OCI-M1 (cell line): ENCODE measurements at places on chromosomes 12 and 14.

- no peak for DNase-seq
Measured at GRCh38 chr12:30301291-30301690, 394.4 kb downstream of the IPO8 start.

DNA sequence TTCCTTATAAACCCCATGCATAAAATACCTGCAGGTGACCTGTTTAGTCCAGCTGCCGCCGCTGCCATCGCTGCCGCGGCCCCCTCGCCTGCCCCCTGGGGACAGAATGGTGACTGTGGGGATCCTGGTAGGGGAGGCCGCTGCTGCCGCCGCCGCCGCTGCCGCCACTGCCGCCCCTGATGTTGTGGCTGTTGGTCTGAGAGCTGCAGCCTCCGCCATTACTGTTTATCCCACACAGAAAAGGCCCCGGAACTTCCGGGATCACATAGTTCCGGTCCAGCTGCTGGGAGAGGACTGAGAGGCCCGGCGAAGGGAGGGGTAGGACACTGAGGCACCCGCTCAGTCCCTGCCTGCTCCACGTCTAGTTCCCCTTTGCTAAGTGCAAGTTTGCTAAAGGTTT, 244.9 kb downstream of the C12orf50 start:
- DNase-seq = no peak

DNA sequence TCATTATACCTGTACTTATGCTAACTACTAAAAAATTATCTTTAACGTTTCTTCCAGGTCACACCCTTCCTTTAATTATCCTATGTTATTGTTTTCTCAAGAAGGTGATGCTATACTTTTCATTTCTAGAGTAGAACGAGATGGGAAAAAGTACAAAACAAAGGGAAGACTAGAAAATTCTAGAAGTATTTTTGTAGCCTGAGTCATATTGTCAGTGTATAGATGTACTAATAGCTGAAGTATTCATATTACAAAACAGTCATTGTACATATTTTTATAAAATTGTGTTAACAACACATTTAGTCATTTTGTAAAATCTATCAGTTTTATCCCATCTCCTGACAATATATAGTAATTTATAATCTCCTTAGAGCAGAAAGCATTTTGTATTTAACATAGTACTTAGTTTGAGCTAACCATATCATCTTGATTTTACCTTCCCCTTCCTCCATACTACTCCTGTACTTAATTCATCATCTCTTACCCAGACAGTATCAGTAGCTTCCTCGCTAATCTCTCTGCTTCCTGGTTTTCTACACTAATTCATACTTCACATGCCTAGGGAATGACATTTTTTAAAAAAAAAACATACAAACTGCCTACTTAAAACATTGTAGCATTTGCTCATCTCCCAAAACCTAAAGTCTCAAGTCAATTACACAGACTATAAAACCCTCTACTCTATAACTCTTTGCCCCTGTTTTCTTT, 920.9 kb downstream of the RPS29 start:
- no peak for DNase-seq

GRCh38 chr14:77584809-77585208, 31.6 kb downstream of the SPTLC2 start:
- no peak for DNase-seq

- DNase-seq = no peak
Measured at GRCh38 chr12:62647586-62647985, 181.0 kb downstream of the MON2 start.

GRCh38 chr12:81627336-81628189, 131.6 kb downstream of the PPFIA2 start:
- peak; percentile 70 for DNase-seq

- DNase-seq = no peak
Measured at GRCh38 chr14:77318006-77318553, 2.6 kb downstream of the POMT2 start.

DNA sequence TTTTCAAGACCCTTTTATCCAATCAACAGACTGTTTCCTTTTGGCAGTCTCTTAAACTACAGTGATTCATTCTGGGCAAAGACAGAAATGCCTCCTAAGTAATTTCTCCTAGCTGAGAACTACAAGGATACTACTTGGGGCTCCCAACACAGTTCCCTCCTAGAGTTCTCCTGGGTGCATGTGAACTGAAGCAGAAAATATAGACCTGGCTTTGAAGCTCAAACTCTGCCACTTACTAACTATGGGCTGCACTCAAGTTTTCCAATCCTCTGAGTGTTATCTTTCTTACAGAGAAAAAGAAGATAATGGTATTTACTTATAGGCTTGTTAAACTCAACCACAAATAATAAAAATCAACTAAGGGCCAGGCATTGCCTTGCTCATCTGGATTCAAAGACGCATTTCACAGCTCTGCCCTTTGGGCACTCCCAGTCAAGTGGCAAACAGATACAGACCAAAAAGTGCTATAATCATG, 97.6 kb downstream of the EFCAB11 start:
- DNase-seq = no peak

- no peak for DNase-seq
Measured at GRCh38 chr12:53052419-53053217, 2.8 kb downstream of the TNS2 start.

DNA sequence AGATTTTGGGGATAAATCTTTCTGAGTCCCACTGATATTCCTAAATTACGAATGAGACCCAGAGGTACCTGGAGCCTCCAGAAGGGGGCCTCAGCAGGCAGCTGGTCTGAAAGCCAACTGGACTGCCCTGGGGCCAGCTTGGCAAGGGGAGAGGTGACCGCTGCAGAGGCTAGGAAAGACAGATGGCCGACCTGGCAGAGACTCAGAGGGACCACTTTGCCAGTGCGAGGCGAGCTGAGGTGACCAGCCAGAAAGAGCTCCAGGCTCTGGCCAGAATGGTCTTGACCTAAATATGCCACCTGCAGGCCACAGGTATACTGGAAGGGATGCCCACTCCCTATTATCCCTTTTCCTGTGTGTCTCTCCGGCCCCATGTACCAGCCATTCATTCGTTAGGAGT, 256.8 kb upstream of the GARIN6 start:
- DNase-seq = peak; percentile 28

DNA sequence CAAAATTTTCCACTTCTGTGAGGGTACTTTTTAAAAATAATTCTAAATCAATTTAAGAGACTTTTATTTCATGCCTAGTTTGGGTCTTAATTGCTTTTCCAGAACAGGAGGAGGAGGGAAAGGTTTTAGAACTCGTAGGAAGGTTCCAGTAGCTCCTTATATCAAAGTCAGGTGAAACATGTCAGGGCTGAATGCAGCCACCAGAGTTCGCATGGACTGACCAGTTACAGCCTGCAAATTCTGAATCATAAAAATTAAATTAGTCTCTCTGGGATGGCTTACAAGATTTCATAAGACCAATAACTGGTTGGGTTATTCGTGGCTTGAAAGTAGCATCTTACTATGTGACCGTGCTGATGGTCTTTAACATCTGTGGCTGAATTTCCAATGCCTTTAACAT, 397 bp downstream of the BDKRB1 start:
- no peak for DNase-seq

GRCh38 chr14:64727551-64728071, 23.4 kb downstream of the PLEKHG3 start:
- no peak for DNase-seq

GRCh38 chr14:85118274-85118673, 411.7 kb upstream of the FLRT2 start:
- no peak for DNase-seq

GRCh38 chr14:99257122-99257672, 14.8 kb downstream of the BCL11B start:
- no peak for DNase-seq

DNA sequence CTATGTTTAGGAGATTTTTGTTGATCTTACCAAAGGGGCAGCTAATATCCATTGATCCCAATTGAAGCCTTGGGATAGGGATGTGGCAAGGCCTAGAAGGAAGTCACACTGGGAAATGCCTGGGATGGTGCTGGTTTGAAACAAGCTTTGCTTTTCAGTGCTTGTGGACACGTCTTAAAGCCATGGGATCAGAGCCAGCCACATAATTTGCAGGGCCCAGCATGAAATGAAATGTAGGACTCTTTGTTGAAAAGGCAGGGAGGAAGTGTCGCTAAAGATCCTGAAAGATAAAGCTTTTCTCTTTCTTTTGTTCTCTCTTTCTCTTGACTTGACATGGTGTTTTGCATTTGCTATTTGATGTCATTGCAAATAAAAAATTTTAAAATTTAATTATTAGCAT, 5.0 kb downstream of the TTC9 start:
- no peak for DNase-seq

- DNase-seq = no peak
Measured at GRCh38 chr14:91310606-91311283, 66.2 kb upstream of the GPR68 start.

DNA sequence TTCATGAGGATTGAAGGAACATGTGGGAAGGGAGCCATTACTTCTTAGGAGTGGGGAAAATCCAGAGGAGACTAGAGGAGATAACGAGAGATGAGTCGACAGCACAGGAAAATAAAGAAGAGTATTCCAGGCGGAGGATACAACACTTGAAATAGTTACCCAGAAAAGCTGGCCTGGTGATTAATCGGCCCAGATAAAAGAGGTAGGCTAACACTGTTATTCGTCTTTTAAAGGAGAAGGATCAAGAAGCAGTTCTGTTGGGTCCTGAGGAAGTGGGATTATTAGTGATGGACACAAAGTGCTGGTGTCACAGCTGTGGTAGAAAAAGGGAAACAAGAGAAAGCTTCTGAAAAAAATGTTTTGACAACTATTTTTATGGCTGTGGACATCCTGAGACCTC, 425.3 kb downstream of the ZFP36L1 start:
- no peak for DNase-seq

DNA sequence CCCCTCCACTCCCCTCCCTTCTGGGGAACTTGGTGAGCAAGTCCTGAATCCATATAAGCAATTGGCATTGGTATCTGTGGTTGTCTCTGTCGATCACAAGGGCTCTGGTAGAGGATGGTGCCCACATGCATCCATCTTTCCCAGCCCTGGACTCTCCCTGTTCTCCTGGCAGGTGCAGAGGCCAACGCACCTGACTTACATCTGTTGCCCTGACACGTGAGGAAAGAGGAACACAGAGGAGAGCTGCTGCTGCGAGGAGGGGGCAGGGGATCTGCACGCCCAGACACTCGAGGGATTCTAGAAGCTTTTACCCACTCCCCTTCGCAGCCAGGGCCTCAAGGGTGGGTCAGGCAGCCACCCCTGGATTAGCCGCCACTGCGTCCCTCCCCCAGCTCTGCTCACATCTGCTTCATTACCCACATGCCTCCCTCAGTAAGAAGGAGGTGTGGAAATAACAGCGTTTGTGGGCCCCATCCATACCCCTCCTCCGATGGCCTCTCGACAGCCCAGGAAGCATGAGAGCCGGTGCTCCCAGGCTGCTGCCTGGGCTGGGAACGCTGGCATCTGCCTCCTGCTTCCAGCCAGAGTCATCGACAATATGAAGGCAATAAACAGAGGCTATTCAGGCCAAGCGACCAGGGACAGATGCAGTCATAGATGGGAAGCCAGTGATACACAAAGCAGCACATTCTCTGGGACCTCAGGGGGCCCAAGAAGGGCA, 56.5 kb downstream of the KDM2B start:
- DNase-seq = no peak

GRCh38 chr12:68011206-68011881, 22.1 kb downstream of the IFNG-AS1 start:
- DNase-seq = no peak

- no peak for DNase-seq
Measured at GRCh38 chr14:52935833-52936232, 15.0 kb downstream of the FERMT2 start.

DNA sequence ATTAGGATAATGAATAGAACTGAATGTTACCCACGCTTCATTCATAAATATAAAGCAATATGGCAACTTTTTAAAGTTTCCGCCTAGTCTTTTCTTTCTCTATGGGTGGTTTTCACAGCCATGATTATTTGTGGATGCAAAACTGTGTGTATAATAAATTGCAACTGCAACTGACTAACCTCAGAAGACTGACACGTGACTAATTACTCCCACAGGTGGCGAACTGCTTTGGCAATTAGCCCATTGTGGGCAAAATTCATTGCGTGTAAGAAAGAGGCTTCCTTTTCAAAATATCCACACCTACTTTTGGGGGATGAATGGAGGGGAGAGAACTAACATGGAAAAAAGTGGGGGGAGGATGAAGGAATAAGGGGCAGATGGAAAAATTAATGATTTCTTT, 79.0 kb downstream of the SLC25A21 start:
- DNase-seq = no peak

GRCh38 chr12:31650918-31651317, 8.6 kb upstream of the ETFBKMT start:
- DNase-seq = peak; percentile 45

DNA sequence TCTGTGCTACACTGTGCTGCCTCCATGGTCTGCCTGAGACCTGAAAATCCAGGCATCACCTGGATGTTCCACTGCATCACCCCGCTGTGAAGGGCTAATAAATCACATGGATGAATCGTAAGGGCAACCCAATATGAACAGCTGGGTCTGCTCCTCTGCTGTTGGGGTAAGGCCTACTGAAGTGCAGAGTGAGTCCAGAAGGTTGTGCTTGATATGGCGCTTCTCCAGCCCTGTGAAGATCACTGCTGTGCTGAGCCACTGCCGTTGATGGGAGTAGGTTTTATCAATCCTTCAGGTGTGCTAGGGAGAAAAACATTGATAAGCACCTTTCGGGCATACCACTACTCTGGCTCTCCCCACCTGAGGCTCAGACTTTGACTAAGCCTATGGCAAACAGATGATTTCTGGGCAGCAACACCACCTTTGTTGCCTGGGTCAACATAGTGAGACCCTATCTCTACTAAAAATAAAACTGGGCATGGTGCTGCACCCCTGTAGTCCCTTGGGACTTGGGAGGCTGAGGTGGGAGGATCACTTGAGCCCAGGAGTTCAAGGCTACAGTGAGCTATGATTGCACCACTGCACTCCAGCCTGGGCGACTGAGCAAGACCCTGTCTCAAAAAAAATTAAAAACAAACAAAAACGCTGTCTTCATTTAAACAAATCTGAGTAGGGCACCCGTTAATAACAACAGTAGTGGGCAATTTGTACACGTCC, 1.7 kb downstream of the ACVRL1 start:
- no peak for DNase-seq

- no peak for DNase-seq
Measured at GRCh38 chr14:85533023-85533860, 3.3 kb downstream of the FLRT2 start.

DNA sequence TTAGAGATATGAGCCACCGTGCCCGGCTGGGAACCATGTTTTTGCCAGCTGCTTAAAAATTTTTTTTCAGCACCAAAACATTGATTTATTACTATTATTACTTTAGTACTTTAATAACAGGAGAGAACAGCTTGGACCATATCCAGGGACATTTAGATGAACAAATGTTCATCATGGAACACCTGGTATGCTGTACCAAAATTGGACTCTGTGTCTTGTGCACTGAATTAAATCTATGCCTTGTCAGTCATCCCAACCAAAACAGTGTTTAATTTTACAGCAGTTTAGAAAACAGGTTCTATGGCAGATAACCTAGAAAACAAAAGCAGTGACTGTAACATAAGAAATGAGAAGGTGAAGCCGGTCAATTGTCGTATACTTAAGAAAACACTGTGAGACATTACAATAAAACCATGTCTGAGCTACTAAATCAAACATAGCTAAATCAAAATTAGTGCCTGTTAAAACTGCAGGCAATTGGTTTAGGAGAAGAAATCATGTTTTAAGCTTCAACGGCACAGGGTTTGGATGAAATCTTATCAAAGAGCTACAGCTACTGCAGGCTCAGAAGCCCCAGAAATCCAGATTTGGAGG, 58.2 kb upstream of the PYGL start:
- DNase-seq = peak; percentile 9
